GM12891 (cell line): ENCODE measurements at places on chromosomes 1 and 21.
A peak's percentile ranks its signal among the peaks of the same experiment; 100 is the strongest.

DNA sequence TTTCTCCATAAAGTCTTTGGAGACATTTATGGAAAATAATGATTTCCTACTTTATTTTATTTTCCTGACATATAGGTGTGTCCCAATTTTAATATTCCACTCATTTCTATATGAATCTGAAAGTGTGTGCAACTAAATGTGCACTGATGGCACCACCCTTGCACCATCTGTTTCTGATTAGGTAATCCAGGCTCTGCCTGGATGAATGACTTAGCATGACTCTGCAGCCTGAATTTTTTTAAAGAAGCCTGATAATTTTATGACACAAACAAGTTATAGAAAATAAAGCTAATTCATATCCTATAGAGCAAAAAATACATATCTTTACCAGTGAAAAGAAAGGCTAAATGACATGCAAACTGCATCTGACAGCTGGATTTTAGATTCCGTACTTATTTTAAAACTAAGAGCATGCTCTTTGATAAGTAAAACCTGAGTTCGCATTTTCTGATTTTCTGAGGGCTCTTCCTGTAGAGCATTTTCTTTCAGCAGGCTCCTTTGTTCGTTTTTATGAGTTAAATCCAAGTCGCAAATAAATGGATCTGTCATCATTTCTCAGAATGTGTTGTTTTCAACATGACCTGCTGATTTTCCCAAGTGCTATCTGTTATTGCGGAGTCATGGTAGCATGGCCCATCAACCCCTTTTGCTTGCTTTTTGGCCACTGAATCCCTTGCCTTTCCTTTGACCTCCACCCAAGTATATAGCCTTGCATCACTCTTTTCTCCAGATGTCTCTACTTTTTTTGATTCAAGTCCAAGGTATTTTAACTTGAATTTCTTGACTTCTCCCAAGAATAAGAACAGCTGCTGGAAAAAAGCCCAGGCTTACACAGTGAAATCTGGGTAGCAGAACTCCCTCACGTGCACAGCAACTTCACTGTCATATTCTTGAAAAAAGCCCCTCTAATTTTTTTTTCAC is 52.8 kb upstream of the LYPLAL1 start:
- DNase-seq = no peak

DNA sequence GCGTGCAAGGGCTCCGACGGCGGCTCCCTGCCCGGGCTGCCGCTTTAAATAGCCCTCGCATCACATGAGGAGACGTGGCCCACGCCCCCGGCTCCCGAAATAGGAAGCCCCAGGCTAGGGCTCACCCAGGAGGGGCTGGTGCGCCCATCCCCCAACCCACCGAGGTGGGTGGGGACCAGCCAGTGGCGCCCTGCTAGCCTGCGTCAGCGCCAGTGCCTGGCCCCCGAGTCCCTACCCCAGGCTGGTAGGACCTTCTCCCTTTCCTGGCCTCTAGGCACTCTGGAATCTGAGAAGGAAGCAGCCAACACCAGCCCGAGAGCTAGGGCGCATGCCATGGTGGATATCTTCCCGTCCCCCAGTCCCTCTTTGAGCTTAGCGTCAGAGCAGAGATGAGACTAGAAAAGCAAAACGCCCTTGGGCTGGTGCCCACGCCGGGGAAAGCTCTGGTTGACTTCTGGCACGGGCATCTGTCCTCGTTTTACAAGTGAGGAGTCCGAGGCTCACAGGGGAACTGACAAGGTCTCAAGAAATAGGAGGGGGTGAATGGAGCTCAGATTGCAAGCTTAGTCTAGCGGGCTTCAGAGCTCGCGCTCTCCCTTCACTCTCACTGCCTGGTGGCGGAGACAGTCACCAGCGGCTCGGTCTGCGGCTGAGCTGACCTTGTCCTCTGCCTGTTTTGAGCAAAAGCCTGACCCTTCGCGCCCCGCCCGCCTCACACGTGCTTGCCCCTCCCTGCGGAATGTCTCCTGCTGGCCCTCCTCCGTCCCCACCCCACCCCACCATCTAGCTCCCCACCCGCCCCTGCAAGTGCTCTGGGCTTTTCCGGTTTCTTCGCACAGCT is at the start of gene FABP3:
Gene FABP3, minus strand, starts transcription at position 21 of the 841 bp plus-strand sequence. CDS start 62 bp downstream, outside the sequence.
- DNase-seq = peak; percentile 50

GRCh38 chr1:110264430-110264829 is 54.3 kb downstream of the KCNC4 start:
- no peak for DNase-seq

DNA sequence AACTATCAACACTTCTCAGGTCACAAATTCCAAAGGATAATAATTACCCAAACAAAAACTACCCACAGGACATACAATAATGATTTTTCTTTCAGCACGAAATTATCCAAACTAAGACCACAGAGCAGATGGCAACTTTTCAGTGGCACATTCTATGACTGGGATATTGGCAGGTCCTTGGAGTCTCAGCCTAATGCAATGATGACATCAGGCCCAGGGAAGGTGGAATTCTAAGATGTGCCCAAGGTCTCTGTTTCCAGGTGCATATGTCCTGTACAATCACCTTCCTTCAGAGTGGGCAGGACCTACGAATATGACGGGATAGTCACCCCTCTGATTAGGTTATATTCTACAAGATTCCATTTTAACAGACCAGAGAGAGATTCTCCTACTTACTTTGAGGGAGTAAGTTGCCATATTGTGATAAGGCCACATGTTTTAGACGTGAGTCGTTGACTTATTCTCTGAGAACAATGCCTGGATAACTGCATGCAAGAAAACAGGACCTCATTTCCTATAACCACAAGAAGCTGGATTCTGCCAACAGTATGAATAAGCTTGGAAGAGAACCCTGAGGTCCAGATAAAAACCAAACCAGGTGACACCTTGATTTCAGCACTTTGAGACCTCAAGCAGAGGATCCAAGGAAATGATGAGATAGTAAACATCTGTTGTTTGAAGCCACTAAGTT is 69.9 kb downstream of the ZC3H11B start:
- no peak for DNase-seq

- no peak for DNase-seq
Measured at GRCh38 chr21:37986751-37987399, 70.6 kb upstream of the KCNJ6 start.

DNA sequence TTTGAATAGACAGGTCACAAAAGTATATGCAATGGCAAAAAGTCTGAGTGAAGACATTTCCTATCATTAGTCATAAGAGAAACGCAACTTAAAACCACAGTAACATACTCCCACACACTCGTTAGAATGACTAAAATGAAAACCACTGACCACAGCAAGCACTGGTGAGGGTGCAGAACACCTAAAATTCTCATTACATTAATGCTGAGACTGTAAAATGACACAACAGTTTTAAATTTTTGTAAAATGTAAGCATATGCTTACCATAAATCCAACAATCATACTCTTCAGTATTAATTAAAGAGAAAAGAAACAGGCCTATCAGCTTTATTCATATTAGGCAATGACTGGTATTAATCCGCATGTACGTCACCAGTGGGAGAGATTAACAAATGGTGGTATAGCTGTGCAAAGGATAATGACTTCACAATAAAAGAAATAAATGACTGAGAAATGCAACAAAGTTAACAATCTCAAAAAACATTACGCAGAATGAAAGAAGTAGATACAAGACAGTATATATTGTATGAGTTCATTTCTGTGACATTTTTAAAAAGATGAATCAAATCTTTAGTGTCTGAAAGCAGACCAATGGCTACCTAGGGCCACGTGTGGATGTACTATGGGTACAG is 253.5 kb downstream of the AKT3 start:
- DNase-seq = no peak

GRCh38 chr1:15251857-15252835 is 5.1 kb downstream of the FHAD1 start:
- no peak for DNase-seq

- DNase-seq = no peak
Measured at GRCh38 chr1:114745291-114745690, 12.5 kb downstream of the CSDE1 start.

- DNase-seq = peak; percentile 6
Measured at GRCh38 chr1:197521118-197521739, 253.2 kb downstream of the CRB1 start.

GRCh38 chr1:33191731-33192275 is 10.0 kb upstream of the TRIM62 start:
- DNase-seq = no peak

GRCh38 chr1:226293553-226293920 is 15.4 kb downstream of the LIN9 start:
- DNase-seq = no peak

DNA sequence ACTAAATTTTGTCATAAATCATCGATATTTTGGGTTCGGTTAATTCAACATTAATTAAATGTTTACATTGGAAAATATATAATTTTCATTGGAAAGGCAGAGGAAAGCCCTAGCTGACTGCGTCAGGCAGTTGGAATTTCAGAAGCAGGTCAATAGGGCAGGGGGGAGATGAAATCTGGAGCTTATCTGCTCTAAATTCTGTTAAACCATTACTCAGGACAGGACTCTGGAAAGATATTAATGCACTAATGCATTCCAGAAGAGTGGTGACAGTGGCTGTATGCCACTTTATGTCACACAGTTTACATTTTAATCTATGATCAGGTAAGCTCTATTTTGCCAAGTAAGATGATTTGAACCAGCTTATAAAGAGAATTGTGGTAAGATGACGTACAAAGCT is 153.0 kb upstream of the B3GALT2 start:
- no peak for DNase-seq

- DNase-seq = peak; percentile 78
Measured at GRCh38 chr1:10692401-10693021, 103.9 kb downstream of the CASZ1 start.

DNA sequence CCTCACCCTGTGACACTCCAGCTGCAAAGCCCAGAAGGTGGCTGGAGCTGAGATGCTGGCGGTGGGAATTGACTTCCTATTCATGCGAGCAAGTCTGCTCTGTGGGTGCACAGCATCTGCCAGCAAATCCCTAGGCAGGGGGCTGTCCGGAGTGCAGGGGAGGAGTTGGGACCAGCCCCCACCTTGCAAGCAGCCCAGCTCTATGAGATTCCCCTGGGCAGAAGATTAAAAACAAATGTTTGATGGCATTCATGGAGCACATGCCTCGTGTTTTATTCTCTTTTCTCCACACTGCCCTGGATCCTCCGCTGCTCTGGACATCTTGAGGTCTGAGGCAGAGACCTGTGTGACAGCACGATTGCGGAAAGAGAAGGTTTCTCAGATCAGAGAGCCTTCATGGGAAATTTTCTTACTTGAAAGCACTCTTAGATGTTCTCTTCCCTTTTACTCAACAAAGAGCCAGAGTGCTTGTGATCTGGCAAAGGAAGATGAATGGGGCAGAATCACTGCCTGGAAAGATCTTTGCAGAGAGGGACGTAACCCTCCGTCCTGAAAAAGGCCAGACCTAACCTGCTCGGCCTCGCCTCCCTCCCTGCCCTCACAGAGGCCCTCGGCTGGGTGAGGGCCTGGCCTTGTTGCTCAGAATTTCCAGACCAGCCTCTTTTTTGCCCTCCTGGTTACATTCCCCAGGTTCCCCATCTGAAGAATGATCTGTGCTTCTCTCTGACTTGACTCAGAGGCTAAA is 597.1 kb downstream of the KIF26B start:
- no peak for DNase-seq

GRCh38 chr1:156086256-156086662 is 4.0 kb upstream of the MEX3A start:
- DNase-seq = no peak

DNA sequence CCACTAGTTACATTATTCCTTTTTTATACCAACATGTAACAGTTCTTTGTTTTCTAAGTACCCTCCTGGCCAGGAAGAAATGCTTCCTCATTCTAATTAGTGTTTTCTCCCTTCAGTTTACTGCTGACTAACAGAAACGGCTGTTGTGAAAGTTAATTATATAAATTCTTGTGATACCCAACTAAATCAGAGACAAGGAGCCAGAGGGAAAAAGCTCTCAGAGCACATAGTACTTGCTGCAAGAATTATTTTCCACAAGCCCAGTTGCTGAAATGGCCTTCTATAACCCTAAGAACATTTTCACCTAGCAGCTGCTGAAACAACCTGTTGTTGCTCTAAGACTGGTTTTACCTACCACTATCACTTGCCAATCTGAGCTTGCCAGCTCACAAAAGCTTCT is 82.4 kb downstream of the FAF1 start:
- DNase-seq = no peak

DNA sequence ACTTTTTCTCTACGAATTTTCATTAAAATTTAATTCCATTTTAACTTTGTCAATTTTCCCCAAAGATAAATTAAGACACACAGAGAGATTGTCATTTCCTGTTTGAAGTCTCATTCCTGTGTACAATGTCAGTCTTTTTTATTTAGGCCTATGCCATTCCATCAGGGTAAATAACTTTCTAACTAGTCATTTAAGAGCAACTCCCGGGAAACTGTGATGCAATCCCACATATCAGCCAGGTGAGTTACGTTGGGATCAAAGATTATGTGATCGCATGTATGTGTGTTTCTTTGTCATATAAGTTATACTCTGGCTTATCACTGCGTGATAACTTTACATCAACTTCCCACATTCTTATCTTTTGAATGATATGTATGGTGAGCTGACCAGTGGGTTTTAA is 86.1 kb upstream of the S1PR1 start:
- DNase-seq = no peak

DNA sequence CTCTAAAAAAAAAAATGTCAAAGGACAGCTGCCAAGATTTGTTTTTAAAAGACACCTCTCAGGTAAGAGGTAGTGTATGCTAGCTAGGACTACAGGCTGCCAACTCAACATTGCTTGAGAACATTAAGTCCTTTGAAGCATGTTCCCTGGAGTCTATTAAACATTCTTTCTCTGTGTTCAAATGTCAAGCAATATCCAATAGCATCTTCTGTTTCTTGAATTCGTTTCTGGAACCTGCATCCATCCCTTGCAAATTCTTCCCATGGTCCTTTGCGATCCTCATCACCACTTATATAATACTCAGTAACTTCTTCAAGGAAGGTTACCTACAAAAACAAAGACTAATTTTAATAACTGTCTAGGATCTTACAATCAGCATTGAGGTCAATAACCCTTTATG is 5.6 kb downstream of the PPP1R15B start:
- DNase-seq = no peak

GRCh38 chr1:185880779-185881333 is 146.7 kb downstream of the HMCN1 start:
- DNase-seq = no peak

- no peak for DNase-seq
Measured at GRCh38 chr21:39631842-39632562, 19.3 kb downstream of the B3GALT5 start.
